ENCODE measurements at places on chromosomes 4 and X. TPM values are rescaled to one million over a fixed set of nuclear protein-coding genes. Genes with fewer than 3 reads are reported as not detected.

USP51 gene
- total RNA-seq = 1.2 TPM

SERPINA7 gene
- total RNA-seq = not detected

PNMA6F gene
- total RNA-seq = not detected

APOO gene
- total RNA-seq = 50.0 TPM

SERTM2 gene
- not detected for total RNA-seq

GRCh38 chrX:120477453-120477852, 8.4 kb upstream of the LAMP2 start:
- DNase-seq = no peak

- no peak for DNase-seq
Observed at GRCh38 chr4:147492306-147492705, 11.4 kb downstream of the EDNRA start.

DNA sequence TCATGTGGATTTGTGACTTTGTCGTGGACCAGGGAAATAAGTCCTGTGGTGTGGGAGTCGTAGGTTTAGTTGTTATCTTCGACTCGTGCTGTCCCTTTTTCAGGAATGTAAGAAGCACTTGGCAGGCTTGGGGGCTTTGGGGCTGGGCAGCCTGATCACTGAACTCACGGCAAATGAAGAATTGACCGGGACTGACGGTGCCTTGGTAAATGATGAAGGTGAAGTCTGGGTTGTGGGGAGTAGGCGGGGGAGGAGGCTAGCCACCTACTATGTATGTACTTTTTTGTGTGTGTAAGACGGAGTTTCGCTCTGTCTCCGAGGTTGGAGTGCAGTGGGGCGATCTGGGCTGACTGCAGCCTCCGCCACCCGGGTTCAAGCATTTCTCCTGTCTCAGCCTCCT, 1.2 kb downstream of the TAF1 start:
- no peak for DNase-seq

GRCh38 chr4:163591614-163592020, 97.1 kb downstream of the TMA16 start:
- DNase-seq = no peak

DNA sequence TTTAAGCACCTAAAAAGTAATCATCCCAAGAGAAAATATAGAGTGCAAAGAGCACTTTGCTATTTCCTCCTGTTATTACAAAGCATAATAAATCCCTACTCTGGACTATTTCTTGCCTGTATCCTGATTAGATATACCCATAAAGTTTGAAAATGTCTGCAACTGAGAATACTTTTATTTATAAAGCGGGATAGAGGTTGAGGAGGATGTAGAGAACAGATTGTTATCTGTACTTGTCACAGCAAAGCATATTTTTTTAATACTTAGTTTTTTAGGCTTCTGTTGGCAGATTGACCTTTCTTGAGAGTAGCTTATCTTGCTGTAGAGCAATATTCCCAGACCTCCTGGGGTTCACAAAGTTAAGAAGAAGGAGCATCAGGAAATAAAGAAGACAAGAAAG, 396.1 kb downstream of the KCNIP4 start:
- no peak for DNase-seq

- DNase-seq = no peak
Observed at GRCh38 chr4:176272799-176273198, 3.8 kb upstream of the ASB5 start.

- no peak for DNase-seq
Observed at GRCh38 chrX:28351801-28352200, 235.4 kb upstream of the IL1RAPL1 start.

DNA sequence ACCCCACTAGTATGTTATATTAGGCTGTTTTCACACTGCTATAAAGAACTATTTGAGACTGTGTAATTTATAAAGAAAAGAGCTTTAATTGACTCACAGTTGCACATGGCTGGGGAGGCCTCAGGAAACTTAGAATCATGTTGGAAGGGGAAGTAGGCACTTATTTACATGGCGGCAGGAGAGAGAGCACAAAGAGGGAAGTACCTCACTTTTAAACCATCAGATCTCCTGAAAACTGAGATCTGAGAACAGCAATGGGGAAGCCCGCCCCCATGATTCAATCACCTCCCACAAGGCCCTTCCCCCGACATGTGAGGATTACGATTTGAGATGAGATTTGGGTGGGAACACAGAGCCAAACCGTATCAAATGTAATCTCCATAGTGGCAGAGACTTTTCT, 45.4 kb upstream of the XK start:
- DNase-seq = no peak

DNA sequence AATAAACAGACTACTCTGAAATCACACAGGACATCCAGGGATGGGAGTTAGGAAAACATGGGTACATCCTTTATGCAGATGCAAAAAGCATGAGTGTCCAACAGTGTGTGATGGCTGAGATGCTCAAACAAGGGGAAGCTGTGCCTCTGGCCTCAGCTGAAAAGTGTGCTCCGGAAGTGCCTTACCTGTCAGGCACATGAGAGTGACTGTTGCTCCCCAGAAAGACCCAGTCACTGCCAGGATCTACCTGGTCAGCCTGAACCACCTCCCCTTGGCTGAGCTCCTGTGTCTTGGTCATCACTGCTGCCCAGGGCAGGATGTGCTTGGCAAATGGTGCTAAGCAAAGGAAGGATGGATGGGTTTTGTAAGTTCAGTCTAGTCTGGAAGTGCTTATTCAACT, 4.0 kb downstream of the PPP2R2C start:
- no peak for DNase-seq

GRCh38 chr4:182015014-182015413, 228.2 kb upstream of the TENM3 start:
- DNase-seq = no peak
